Germinal center (tissue), 1 donor: ENCODE measurements at places on chromosomes 4 and X.

- peak; percentile 10 for DNase-seq
Measured at GRCh38 chrX:51420610-51421009, 75.8 kb downstream of the NUDT11 start.

DNA sequence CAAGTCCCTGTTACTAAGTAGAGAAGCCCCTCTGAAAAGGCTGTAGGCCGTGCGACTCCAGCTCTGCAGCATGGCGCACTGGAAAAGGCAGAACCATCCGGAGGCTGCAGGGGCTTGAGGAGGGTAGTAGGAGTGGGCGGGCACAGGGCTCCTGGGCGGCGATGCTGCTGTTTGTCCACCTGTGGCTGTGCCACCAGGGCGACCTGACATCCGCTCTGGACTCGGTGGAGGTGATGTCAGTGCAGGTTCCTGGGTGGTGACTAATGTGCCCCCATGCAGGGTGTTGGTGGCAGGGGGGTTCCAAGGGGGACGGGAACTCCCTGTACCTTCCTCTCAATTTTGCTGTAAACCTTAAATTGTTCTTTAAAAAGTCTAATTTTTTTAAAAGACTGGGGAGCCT, 58.3 kb downstream of the PCGF3 start:
- no peak for DNase-seq

DNA sequence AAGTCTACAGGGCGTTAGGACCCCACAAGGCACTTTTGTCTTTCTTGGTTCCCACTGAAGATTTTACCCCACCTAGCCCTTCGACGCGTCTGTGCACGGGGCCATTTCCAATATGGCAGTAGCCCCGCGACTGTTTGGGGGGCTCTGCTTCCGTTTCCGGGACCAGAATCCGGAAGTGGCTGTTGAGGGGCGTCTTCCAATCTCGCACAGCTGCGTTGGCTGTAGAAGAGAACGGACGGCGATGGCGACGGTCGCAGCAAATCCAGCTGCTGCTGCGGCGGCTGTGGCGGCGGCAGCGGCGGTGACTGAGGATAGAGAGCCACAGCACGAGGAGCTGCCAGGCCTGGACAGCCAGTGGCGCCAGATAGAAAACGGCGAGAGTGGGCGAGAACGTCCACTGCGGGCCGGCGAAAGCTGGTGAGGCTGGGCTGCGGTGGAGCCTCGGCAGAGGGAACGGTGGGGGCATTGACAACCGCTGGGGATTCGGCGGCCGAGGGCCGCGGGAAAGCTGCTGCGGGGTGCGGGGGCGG, at the start of gene USP11:
Gene USP11, plus strand, starts transcription at position 207 of the 530 bp plus-strand sequence. Its CDS starts 35 bp downstream, at position 242.
- DNase-seq = peak; percentile 41

DNA sequence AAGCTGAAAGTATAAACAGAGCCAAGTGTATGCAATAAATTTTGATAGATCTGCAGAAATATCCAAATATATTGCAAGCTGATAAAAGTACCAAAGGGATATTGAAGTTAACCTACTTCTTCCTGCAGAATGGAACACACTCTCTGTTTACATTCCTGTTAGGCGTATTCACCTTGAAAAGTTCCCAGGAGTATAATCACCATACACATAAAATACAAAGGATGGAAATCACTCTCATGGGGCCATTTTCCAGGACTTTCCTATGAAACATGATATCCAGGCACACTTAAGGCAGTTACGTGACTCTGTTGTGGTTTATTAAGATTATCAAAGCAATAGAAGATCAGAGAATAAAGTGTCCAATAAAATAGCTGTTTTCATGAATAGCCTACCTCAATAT, 1142.3 kb downstream of the NLGN4X start:
- no peak for DNase-seq

DNA sequence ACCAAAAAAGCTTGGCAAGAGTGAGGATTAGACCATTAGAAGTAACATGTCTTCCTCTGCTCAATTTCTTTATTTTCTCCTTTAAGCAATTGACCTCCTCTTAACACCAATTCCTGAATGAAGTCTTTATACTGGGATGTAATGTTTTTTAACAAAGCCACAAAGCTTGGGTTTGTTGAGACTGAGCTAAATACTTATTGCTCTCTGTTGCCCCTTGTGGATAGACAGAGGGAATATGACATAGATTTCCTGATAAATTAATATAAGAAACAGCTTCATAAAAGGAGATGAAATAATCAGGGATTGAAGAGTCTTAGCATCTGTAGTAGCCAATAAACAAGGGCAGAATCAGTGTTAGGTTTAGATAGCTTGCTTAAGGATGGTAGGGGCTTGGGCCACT, 57.6 kb downstream of the CCDC160 start:
- no peak for DNase-seq

- DNase-seq = no peak
Measured at GRCh38 chr4:99209671-99210070, 9.4 kb downstream of the ADH6 start.

- no peak for DNase-seq
Measured at GRCh38 chrX:110180928-110181310, 137.0 kb downstream of the AMMECR1 start.

- DNase-seq = no peak
Measured at GRCh38 chr4:185835336-185835735, 23.3 kb upstream of the SORBS2 start.

GRCh38 chrX:24332878-24333277, 19.0 kb upstream of the SUPT20HL2 start:
- no peak for DNase-seq

DNA sequence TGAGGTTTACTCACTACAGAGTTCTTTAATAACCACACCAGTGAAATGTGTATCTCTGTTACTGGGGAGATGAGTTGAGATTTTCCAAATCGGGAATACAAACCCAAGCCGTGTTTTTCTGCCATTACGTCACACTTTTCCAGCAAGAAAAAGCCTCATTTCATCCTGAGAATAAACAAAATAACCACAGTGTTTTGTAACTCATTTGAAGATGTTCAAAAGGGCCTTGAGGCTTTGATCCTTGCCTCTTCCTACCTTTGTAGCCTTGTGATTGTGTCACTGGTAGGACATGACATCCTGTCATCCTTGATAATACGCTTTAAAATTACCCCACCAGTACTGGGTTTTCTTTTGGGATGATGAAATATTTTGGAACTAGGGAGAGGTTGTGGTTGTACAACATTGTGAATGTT, 2.9 kb downstream of the USP11 start:
- no peak for DNase-seq

DNA sequence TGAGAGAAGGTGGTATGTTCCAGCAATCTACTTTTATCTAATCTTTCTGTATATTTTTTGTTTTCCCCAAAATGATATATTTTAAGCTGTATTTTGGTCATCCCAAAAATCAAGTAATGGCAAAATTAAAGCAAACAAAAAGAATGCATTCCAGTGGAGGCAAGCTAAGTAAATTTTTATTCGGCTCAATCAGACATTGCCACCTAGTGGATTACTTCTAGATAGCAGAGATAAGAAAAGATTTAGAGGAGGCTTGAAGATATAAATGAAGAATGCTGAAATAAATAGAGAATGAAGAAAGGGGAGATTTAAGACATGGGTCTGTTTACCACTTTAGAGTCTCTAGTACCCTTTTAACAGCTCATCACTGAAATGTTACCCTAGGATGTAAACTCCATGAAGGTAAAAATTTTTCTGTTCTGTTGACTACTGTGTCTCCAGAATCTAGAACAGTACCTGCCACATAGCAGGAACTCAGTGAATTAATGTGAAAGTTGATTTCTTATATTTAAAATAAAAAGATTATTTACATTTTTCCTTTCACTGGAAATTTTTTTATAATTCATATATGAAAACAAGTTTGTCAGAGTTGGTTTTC, 110.9 kb upstream of the ANK2 start:
- DNase-seq = peak; percentile 17

DNA sequence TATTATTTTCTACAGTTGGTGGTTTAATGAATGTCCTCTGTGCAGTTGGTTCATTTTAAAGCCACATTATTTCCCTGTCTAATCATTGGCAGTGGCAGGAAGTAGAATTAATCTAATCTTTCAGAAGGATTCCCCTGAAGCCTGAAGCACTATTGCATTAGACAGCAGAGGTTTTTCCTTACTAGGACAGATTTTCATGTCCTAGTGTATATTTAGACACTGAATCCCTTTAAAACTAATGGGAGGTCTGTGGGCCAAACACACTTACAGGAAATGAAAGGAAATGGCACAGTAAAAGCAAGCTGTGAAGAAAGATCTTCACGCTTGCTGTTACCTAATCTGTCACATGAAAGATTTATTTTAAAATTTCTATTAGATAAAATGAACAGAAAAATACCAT, 165.2 kb downstream of the SLC39A8 start:
- no peak for DNase-seq

GRCh38 chr4:139736661-139737060, 71.0 kb downstream of the MGST2 start:
- DNase-seq = no peak

- DNase-seq = no peak
Measured at GRCh38 chr4:32189130-32189529, 1469.0 kb downstream of the PCDH7 start.

- DNase-seq = peak; percentile 73
Measured at GRCh38 chr4:98928131-98928504, 815 bp downstream of the EIF4E start.

DNA sequence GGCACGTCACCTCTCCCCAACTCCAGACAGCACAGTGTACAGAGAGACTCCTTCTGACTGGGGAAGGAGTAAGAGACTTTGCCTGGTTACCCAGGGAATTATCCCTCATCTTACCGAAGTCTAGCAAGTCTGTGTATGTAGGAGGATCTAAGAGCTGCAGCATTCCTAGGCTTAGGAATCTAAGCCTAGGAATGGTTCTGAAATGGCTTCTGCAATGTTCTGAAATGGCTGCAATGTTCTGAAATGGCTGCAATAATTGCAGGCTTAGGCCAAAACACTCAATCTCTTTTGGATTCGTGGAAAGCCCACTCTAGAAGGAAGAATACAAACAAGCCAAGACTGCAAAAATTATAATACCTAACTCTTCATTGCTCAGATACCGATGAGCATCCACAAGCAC, 106.4 kb downstream of the SCLT1 start:
- no peak for DNase-seq

- no peak for DNase-seq
Measured at GRCh38 chr4:155488691-155489090, 111.9 kb upstream of the MAP9 start.

DNA sequence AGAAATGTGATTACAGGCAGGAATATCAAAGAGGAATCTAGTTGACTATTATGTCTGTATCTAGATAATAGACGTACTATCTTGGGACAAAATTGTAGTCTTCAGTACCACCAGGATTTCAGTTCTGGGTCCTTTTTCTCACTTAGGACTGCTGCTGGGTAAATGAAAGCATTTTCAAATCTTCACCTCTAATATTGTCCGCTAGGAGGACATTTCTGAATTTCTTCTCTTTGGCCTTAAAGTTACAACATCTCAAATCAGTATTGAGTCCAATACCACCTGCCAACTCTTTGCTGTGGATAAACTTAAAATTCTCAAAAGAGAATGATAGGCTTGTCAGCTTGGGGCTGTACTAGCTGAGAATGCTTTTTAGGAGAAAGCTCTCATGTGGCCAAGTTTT, 6.0 kb downstream of the FGF16 start:
- DNase-seq = no peak

DNA sequence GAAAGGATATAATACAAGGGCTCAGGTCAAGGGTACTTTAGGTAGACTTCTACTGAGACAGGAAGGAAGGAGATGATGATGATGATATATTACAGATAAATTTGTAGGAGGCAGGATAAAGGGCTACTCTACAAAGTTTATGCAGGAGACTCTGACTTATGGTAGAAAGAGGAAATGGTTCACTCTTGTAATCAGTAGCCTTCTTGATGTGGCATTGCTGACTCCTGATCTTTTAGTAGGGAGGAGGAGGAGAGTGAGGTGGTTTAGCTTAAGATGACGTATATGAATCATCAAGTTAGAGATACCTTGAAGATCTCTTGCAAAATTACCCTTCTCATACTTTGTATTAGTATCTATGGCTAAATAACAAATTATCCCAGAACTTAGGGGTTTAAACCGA, 4.7 kb downstream of the BLTP1 start:
- no peak for DNase-seq

DNA sequence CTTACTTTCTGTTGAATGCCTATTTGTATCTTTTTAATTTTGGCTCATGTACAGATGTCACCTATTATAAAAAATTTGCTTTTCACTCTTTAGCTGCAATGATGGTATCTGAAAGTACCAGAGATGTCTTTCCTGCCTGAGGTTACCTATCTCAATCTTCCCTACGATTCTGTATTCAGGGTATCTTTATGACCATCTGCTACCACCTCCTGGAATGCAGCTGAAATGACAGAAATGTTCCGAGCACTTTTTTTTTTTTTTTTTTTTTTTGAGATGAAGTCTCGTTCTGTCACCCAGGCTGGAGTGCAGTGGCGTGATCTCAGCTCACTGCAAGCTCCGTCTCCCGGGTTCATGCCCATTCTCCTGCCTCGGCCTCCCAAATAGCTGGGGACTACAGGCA, 136.4 kb downstream of the REPS2 start:
- DNase-seq = no peak

- no peak for DNase-seq
Measured at GRCh38 chrX:17930850-17931249, 69.8 kb upstream of the RAI2 start.

DNA sequence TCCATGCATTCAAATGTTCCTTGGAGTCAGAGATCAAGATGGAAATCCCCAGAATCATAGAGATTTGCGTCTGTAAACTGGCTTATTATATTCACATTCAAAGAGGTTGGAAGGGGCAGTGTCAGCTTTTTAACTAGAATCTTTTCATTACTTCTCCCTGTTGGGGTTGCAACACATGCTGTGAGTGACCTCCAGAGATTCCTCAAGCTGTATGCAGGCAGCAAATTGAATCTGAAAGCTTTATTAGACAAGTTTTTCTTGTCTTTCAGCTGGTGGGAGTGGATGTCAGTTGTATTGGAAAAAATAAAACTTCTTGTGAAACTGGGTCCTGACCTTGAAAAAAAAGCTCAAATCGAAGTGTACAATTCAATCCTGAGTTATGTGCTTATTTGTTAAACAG, 736.5 kb upstream of the FTHL17 start:
- DNase-seq = no peak

GRCh38 chr4:28886934-28887333, 1833.2 kb upstream of the PCDH7 start:
- no peak for DNase-seq

GRCh38 chrX:30196322-30196721, 19.0 kb upstream of the MAGEB2 start:
- peak; percentile 1 for DNase-seq

- peak; percentile 19 for DNase-seq
Measured at GRCh38 chr4:165294907-165295306, 32.6 kb upstream of the MSMO1 start.

DNA sequence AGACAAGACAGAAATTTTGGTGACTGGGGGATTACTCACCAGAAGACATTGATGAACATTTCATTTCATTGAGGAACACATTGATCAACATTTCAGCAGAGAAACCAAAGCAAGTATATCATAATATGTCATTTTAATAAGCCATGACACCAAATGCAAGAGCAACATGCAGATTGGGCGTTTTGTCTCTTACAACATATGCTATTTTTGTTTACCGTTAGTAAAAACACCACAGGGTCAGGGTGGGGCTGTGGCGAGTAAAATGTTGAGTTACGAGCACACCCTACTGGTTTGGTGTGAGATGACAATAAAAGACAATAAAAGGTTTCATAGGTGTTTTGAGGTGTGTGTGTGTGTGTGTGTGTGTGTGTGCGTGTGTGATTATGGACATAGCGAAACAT, 294.5 kb downstream of the PDGFC start:
- no peak for DNase-seq
